Neural crest cell (in vitro differentiated cells): ENCODE measurements at places on chromosomes 7 and 10. TPM values are rescaled to one million over a fixed set of nuclear protein-coding genes. Genes with fewer than 3 reads are reported as not detected.

The UCMA gene
- not detected in 2 replicates for total RNA-seq

- H3K4me1 ChIP-seq = no peaks in the 10 kb centered on the region
- DNase-seq = no peak
- no peaks in the 10 kb centered on the region for H3K27me3 ChIP-seq
- H3K4me3 ChIP-seq = no peak overlapping the region
- H3K36me3 ChIP-seq = peaks cover 12% of the 10 kb centered on the region
- H3K27ac ChIP-seq = no peak overlapping the region
Measured at GRCh38 chr7:117791877-117792780, 81.1 kb downstream of the CTTNBP2 start.

DNA sequence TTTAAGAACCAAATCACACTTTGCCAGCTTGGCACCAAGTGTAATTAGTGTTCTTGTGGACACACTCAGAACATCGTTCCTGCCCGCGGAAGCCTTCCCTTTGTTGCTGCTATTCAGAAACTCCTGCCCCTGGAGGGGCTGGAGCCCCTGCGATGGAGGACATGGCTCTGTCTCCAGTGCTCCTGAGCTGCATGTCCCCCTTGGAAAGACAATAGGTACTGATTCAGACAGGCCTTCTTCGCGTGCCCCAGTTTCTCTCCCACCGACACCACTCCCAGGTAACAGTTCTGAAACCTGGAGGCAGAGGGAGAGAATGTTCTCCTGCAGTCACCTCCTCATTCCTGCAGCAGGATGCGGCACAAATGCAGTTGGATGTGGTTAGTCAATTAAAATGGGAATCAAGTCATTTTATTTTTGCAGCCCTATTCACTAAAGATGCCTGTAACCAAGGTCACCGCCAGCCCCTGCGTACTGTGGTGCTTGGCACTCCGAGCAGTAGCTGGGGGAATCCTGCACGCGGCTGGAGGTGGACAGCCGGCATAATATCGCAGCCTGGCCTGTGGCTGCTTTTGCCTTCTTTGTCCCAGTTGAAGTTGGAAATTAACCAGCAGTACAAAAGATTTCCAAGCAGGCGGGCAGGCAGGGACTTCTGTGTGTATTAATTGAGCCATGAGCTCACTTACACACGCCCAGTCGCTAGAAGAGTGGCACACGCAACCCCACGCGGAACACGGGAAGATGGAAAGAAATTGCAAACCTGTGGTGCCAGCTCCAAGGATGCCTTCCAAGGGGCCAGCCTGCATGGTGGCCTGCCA is 205.7 kb downstream of the EBF3 start:
- no peak overlapping the region for H3K27ac ChIP-seq
- H3K36me3 ChIP-seq = peaks cover under 1% of the 10 kb centered on the region
- no peak overlapping the region for H3K4me3 ChIP-seq
- no peak for DNase-seq
- no peaks in the 10 kb centered on the region for H3K27me3 ChIP-seq

DNA sequence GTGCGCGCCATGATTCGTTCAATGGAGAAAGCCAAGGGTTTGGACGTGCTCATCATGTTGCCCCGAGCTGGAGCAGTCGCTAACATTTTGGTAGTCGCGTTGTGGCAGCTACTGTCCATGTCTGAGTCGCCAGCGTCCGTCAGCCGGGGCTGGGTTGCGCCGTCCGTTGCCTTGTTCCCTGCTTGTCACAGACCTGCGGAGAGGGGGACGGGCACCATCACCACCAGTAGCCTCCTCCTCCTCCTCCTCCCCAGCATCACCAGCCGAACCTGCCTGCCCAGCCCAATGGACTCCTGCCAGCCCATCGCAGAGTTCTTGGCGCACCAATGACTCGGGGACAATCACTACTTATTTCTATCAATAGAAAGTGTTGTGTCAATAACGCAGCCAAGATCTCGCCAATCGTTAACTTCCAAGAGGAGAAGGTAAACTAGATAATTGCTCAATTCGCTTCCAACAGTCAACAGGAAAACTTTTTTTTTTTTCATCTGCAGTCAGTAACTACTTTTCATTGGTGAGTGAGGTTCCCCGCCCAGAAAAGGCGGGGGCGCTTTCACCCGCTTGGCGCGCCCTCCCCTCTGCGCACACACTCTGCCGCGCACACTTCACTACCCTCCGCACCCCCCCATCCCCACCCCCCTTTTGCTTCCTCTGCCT is at the start of gene FEZF1:
Gene FEZF1, minus strand, starts transcription at position 432 of the 657 bp plus-strand sequence. Its CDS starts 313 bp downstream, at position 119.
- H3K36me3 ChIP-seq = no peaks in the 10 kb centered on the region
- peaks cover 34% of the 10 kb centered on the region for H3K4me1 ChIP-seq
- H3K4me3 ChIP-seq = peak within 1 kb of the TSS; percentile 63

- no peaks in the 10 kb centered on the region for H3K36me3 ChIP-seq
- DNase-seq = no peak
- no peaks in the 10 kb centered on the region for H3K27me3 ChIP-seq
- H3K27ac ChIP-seq = no peak overlapping the region
Measured at GRCh38 chr7:118330388-118330787, 105.9 kb downstream of the ANKRD7 start.

The NEUROG3 gene
- 0.43 and 0.91 TPM in 2 replicates for total RNA-seq

The PNLIPRP2 gene
- total RNA-seq = not detected in 2 replicates

GRCh38 chr7:66339141-66339540 is 134.0 kb downstream of the TPST1 start:
- H3K4me3 ChIP-seq = no peak overlapping the region
- no peak for DNase-seq
- no peak overlapping the region for H3K27ac ChIP-seq
- peaks cover 26% of the 10 kb centered on the region for H3K36me3 ChIP-seq

The PTF1A gene
- 0.16 TPM in 1 of 2 replicates, not detected in the other for total RNA-seq

DNA sequence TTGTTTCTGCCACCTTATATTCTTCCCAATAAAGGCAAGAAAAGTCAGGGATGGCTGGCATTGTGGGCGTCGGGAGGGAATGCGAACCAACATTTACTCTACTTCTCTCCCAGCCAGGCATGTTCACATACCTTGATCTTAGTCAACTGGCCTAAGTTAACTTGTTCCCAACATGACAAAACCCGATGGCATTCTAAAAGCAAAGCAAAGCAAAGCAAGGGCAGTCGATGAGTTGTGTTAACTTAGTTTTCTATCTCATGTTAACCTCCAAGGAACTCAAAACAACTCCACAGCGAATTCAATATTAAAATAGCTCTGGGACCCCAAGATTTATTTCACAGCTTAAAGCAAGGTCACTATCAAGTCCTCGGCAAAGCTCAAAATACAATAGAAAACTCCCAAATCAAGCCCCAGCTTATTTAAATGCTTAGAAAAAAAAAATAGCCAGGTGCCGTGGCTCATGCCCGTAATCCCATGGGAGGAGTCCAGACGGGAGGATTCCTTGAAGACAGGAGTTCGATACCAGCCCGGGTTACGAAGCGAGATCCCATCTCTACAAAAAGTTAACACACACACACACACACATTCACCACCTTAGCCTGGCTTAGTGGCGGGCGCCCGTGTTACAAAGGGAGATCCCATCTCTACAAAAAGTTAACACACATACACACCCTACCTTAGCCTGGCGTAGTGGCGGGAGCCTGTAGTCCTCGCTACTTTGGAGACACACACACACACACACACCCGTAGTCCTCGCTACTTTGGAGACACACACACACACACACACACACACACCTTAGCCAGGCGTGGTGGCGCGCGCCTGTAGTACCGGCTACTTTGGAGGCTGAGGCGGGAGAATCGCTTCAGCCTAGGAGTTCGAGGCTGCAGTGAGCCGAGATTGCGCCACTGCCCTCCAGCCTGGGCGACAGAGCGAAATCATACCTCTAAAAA is 901 bp upstream of the CCNY start:
- H3K4me1 ChIP-seq = peaks cover 42% of the 10 kb centered on the region
- H3K27ac ChIP-seq = peak overlapping the region; percentile 91
- no peaks in the 10 kb centered on the region for H3K27me3 ChIP-seq
- peaks cover 4% of the 10 kb centered on the region for H3K36me3 ChIP-seq
- H3K4me3 ChIP-seq = peak overlapping the region; percentile 93
- DNase-seq = peak; percentile 12

DNA sequence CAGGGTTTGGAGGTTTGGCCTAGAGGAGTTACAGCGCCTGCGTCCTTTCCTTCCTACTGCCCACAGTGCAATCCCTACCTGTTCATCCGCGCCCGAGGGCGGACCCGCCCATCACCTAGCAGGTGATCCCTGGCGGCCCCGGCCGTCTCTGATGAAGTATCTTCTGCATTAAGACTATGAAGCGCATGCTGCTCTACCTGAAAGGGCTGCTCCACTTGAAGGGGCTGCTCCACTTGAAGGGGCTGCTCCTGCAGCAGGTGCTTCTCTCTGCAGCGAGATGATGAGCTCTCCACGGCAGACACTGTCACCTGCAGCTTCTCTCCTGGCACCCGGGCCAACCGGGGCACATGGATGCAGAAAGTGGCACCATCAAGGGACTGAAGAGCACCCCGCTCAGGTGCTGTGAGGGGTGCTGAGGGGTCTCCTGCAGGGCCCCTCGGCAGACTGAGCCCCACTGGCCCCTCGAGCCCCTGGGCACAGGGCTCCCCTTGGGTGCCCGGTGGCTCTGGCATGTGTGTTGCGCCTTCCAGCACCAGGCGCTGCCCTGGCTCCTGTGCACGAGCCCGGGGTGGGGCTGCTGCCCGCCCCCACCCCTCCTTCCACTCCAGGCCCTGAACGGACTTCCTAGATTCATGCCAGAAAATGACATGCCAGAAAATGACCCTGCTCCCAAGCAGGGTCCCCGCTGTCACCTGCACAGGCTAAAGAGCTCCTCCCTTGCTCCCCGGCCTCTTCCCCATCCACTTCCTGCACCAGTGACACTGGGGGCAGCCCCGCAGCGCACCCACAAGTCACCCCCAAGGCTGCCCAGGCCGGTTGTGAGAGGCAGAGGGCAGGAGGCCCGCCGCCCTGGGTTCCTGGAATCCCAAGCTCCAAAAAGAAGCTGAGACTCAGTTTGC is 29.4 kb downstream of the WDR86 start:
- no peak overlapping the region for H3K27ac ChIP-seq
- peaks cover 5% of the 10 kb centered on the region for H3K4me1 ChIP-seq
